Adipose tissue (tissue), 3 donors: ENCODE measurements at places on chromosomes 3 and 15. TPM values are rescaled to one million over a fixed set of nuclear protein-coding genes. Genes with fewer than 3 reads are reported as not detected.

Gene ITIH3
- polyA plus RNA-seq, result 2.9 TPM

Gene TEX9
- polyA plus RNA-seq, result 1.7 TPM

Gene ZCWPW2
- polyA plus RNA-seq, result 0.66 TPM

Gene A4GNT
- 0.18 TPM for polyA plus RNA-seq

Gene FANCD2OS
- not detected for polyA plus RNA-seq

Gene CILP
- 13.0 TPM for polyA plus RNA-seq

Gene TRMT10C
- polyA plus RNA-seq, result 22.4 TPM

Gene P2RY1
- polyA plus RNA-seq, result 0.80 TPM

Gene CCK
- polyA plus RNA-seq, result not detected

Gene EFCC1
- 0.92 TPM for polyA plus RNA-seq

Gene SCG3
- polyA plus RNA-seq, result 3.8 TPM

Gene PLAAT1
- polyA plus RNA-seq, result 0.20 TPM

Gene USP4
- polyA plus RNA-seq, result 30.4 TPM

Gene LINGO1
- 1.1 TPM for polyA plus RNA-seq

Gene RBP2
- 0.52 TPM for polyA plus RNA-seq

Gene CD96
- polyA plus RNA-seq, result 0.69 TPM

Gene PCOLCE2
- 132 TPM for polyA plus RNA-seq
